ENCODE measurements at places on chromosomes 13 and 19.
A peak's percentile ranks its signal among the peaks of the same experiment; 100 is the strongest.

DNA sequence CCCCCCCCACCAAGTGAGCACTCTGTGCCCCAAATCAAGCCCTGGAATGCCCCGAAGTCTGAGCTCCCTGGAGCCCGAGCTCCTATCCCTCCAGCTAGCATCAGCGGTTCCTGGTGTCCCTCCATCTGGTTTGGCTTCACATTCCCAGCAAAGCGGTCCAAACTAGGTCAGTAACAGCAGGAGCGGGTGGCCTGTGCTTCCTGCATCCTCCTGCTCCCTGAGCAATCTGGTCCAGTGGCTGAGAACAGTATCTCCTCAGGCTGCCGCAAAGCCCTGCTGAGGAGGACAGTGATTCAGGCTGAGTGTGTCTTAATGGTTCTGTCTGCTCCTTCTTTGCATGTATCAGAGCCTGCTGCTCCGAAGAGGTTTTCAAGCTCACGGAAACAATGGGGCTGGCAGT lies 25.9 kb downstream of the RASL11A start:
- DNase-seq = no peak

DNA sequence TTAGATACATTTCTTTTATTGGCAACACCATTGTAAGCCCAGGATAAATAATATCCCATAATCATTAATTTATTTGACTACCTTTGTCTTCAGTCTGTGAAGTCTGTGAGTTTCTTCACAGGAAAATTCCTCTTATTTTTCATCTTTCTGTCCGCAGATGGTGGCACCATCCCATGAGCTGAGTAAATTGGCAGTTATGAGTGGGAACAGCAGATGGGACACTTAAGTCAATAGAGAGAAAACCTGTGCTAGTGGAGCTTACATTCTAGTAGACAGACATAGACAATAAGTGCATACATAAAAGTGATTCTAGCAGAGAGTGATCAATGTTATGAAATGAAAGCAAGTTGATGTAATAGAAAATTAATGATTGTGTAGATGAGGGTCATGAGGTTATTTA lies 638.2 kb upstream of the MIR17HG start:
- DNase-seq = no peak

DNA sequence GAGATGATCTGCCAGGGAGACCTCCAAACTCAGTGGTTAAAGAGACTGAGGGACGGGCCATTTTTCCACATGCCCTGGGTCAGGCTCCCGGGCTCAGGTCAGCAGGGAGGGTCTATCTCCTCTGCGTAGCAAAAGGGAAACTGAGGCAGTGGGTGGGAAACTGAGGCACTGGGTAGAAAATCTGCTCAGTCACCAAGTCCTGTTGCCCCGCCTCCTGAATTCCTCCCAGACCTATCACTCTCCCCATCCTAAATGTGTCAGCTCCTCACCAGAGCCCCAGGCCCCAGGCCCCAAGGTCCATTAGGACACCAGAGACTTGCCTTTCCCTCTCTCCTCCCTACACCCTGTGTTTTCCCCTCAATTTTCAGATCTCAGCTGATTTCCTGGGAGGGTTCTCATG lies 2.4 kb downstream of the CD320 start:
- DNase-seq = no peak

- DNase-seq = no peak
These were observed 904.8 kb upstream of the PCDH20 start for GRCh38 chr13:62320129-62321108.

- DNase-seq = no peak
These were observed 1.9 kb downstream of the TMEM145 start for GRCh38 chr19:42315024-42315423.

- DNase-seq = no peak
These were observed 182.4 kb downstream of the NUFIP1 start for GRCh38 chr13:44806826-44807225.

DNA sequence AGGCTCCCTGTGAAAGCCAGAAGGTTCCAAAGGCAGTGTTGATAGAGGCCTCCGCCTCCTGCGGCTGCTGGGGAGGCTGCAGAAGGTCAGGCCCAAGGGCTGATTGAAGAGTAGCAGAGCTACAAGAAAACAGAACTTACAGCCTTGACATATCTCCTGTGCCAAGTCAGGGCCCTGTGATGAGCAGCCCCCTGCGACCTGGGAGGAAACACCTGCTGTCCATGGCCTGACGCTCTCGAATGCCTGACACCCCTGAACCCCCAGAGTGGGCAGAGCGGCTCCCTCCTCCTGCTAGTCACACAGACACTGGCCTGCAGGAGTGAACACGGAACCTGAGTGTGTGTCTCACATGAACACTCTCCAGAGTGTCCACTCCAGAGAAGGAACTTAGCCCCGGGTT lies 38.2 kb upstream of the TUBGCP3 start:
- DNase-seq = no peak

DNA sequence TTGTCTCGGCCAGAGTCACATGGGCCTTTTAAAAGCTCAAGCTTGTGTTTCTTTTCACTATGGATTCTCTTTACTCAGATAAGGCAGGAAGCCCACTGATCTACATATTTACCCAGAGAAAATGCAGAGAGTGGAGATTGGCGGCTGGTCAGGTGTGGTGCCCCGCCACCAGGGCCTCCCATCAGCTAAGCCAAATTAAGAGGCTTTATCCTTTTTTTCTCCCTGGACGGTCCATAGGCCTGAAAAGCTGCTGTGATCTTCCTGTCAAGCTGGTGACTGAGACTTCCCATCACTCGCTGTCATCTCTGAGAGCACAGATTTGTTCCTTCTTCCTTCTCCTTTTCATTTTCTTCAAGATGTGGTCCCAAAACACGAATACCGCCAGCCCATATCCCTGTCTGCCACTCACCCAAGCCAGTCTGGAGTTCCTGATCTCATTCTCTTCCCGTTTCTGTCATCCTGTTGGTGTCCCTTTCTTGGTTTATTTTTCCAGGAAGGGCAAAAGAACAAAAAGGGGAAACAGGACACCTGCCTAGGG lies 1.9 kb downstream of the SAFB start:
- no peak for DNase-seq

DNA sequence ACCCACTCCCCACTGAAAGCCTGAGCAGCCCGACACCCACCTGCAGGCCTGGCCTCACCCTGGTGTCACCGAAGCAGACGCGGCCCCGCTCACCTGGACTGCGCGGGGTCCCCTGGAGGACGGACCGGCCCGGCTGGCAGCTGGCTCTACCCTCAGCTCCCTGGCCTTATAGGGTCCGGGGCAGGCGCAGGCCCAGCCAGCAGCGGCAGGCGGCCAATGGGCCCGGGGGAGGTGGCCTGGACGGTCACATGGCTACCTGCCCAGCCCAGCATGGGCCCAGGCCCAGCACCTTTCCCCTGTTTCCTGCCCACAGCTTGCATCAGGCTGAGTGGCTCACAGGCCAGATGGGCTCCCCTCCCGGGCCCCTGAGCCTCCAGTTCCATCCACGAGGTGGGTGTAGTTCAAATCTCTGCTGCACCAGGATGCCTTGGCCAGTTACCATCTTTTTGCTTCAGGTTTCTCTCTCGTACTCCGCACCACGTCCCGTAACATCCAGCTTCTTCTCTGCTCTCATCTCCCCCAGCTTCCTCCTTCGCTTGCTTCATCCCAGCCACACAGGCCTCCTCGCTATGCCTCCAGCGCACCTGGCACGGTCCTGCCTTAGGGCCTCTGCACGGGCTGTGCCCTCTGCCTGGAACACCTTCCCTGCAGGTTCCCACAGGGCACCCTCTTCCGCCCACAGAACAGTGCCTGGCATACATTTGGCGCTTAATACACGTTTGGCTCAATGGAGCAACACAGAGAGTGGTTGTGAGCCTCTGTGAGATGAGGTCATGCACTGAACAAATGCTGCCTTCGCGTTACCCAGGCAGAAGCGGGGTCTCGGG lies at the start of gene PLIN4:
PLIN4 (minus strand) TSS at position 142 of the 827 bp plus-strand sequence. CDS start 214 bp downstream, outside the sequence.
- DNase-seq = no peak

GRCh38 chr19:55088543-55089341 lies 13.1 kb downstream of the EPS8L1 start:
- peak; percentile 76 for DNase-seq

DNA sequence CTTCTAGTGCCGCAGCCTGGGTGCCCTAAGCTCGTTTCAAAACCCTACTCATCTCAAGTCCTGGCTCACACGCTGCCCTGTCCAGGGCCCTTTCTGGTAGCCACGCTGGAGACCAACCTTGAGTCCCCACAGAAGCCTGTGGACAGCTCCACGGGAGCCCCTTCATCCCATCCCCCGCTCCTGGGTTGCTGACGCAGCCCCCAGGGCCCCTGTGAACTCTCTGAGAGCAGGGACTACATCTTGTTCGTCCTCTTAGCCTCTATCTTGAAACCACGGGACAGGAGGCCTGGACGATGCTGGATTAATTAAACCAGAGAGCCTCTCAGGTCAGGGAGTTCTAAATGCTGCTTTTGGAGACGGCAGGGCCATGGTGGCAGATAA lies 7.4 kb downstream of the MLLT1 start:
- no peak for DNase-seq

DNA sequence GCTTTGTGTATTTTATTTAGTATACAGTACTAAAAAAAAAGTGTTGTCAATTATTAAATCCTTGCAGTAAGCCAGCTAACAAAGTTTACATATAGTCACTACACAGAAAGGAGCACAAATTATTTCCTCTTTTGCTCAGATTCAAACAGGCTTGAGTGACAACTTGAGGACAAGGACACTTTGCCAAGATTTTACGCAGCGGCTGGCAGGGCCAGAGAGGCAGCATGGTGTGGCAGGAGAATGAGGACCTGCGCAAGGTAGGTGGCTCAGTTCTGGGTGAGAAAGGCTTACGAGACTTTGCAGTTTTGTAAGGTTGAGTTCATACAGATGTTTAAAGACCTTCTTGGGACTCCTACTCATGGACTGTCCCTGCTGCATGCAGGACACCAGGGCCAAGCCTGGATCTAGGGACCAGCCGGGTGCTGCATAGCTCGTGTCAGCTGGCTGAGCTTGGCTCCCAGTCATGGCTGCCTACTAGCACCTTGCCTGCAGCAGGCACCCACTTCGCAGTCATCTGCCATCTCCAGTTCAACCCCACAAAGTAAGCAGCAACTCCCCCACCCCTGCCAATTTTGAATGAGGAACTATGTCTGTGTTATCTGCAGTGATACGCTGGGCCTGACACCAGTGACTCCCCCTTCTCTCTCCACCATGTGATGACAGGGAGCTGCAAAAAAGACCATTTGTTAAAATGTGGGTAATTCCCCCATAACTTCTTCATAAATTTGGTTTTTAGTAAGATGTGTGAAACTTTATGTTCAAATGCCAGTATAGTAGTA lies 3.7 kb upstream of the TUBA3C start:
- no peak for DNase-seq

DNA sequence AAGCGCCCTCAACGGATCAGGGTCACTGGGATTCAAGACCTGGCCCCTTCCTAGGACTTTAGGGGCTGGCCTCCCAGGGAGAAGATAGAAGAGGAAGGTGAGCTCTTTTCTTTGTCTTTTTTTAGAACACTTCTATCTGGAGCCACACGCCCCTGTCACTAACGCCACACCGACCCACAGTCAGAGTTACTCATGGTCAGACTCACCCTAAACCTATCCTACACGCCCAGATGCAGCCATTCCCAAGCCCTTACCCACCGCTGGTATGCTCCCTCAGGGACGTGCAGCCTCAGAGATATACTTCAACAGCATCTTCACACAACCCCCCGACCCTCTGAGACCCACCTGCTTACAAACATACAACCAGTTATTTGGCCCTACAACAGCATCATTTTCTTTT lies 29.9 kb upstream of the MUC16 start:
- no peak for DNase-seq

DNA sequence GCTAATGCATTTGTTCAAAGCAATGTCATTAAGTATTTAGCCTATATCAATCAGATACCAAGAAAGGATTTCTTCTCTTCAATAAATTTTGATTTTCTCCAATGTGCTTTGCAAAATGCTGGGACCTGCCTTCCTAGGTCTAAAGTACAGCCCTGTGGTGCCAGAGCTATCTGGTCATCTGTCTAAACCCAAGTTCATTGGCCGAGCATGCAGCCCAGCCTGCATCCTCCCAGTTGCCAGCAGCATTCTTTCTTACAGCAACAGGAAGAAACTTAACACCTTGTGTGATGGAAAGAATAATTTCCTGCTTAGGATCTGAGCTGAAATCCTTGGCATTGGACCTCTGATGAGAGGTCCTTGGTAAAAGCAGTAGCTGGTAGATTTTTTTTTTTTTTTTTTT lies 310.0 kb downstream of the RBM26 start:
- DNase-seq = no peak

- no peak for DNase-seq
These were observed 32.2 kb downstream of the RCBTB2 start for GRCh38 chr13:48500652-48501197.

DNA sequence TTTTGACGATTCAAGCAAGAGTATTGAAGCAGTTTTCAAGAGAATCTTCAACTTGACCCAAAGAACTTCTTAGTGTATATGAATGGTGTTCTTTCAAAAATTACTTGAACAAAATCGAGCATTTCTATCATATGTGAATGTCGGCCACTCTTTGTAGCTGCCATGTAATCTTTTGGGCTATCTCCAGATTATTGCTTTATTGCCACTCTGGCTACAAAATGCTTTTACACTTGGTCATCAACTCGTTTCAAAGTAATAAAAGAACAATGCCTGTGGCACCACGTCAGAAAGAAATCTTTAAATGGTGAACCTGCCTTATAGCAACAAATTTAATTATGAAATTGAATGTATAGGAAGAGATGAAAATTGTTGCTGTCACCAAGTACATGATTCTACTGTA lies 834.5 kb downstream of the GPC5 start:
- DNase-seq = no peak

DNA sequence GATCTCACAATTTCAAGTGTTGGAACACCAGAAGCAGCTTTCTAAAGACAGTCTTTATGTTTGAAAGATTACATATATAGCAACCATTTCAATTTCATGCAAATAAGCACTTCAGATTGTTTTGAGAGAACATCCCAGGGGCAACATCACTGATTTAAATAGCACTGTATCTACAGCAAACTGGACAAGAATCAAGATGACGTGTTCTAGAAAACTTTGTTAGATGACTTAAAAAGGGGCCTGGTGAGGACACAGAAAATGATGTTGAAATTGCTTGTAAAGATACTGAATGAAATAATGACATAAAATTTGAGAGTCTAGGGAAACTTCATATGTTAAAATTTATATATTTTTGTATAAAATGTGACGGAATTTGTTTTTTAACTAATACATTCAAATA lies 277.1 kb downstream of the KLF12 start:
- DNase-seq = no peak

DNA sequence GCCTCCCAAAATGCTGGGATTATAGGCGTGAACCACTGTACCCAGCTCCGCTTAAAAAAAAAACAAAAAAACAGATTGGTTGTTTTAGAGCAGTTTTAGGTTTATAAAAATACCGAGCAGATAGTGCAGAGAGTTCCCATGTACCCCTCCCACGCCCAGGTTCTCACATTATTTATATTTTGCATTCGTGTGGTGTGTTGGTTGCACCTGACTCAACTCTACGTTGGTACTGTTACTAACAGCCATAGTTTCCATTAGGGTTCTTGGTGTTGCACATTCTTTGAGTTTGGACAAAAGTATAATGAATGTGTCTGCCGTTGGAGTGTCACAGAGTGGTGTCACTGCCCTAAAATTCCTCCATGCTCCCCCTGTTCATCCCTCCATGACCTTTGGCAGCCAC lies 29.1 kb downstream of the MYO9B start:
- DNase-seq = no peak

GRCh38 chr13:111319998-111320911 lies at the start of gene TEX29:
Gene TEX29, plus strand, starts transcription at chr13:111320642. Its CDS starts 249 bp downstream, at chr13:111320891.
- no peak for DNase-seq

Measured in stimulated activated naive CD4-positive, alpha-beta T cell (primary cell).